ENCODE measurements at places on chromosomes 13 and 19.

DNA sequence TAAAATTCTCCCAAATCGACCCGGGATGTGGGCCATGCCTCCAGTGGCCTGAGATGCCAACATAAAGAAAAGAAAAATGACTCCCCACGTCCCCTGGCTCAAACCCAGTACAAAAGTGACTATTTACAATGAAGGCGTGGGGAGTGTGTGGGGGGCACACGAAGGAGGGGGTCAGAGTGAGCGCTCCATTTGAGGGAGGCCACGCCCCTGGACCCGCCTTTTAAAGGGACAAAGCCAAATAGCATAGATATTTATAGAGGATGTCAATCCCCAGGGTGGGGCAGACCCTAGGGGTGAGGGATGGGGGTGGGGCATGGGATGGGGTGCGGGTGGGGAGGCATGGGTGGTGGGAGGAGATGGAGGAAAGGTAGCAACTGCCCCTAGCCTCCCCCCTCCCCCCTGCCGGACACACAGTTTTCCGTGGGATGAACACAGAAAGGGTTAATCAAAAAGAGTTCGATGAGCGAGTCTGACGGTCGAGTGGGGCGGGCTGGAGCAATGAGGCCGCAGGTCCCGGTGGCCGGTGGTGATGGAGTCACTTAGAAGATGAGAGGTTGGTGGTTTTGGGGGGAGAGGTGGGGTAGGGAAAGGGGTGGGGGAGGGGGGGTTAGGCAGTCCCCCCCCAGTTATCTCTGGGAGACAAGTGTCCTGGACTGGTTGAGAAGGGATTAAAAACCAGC, 20.1 kb upstream of the NANOS2 start:
- DNase-seq, result no peak

DNA sequence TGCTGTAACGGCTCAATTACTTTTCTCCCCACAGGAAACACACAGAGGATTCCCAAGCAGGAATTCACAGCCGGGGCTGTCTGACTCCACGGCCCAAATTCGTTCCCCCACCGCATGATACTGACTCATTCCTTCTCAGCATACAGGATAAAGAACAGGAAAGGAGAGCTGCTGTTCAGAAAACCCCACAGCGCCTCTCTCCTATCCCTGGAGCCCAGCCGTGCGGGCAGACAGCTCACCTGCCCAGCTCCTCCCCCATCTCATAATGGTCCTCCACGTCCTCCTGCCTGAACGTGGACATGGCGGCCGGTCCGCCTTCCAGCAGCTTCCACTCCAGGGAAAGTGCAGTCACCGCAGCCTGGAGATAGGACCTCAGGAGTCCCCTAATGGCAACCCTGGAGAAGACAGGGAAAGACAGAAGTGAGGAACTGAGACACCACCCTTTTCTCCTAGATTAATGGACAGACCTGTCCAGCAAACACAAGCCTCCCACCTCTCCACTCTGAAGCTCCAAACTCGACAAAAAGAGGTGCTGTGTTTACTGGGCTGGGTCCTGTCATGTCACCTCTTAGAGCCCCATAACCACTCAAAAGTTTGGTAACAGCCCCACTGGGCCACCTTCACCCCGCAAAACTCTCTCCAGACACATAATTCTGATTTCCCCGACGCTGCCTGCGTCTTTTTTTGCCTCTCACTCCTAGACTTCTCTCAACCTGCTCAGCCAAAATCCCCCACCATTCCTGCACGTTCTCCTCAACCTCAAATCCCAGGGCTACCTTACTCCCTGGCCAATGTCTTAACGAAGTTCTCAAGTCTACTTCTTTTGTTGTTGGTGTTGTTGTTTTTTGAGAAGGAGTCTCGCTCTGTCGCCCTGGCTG, 1.2 kb downstream of the DAPK3 start:
- DNase-seq, result no peak

DNA sequence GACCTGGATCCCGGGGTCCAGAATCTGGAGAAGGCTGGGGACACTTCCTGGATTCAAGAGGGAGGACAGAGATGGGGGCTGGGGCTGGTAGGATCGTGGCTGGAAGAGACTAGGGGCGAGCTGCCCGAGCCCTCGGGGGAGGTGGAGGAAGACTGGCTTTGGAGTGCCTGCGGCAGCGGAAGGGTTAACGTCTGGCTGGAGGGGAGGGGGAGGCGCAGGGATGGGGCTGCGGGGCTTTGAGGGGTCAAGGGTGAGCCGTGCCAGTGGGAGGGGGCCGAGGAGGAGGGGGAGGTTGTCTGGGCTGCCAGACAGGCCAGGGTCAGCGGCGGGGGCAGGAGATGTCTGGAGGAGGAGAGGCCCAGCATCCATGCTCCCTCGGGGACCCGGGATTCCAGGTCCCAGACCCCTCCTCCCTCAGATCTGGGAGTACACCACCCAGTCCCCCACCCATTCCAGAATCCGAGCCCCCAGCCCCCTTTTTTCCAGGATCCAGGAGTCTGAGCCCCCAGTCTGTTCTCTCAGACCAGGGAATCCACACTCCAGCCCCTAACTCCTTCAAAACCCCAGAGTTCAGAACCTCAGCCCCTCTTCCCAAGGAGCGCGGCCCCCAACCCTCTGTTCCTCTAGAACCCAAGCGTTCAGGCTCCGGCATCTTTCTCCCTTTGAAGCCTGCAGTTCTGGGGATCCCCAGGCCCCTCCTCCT, 3.2 kb upstream of the SPACA6 start:
- DNase-seq, result no peak

DNA sequence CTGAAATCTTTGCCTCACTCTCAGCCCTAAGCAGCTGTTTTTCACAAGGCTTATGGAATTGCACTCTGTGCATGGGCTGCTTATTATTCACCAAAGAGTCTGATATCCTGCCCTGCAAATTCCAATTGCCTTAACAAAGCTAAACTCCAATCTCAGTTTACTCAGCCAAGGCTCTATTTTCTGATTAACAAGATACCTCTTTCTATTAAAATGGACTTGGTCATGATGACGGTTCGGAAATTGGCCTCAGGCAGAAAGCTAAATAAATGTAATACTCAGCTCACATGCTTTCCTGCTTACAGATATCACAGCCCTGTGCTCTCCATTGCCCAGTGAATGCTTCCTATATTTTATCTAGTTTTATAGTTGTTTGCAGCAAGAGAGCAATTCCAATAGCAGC, 1270.8 kb downstream of the PCDH9 start:
- no peak for DNase-seq

- DNase-seq, result no peak
These were observed 21.0 kb downstream of the COMP start for GRCh38 chr19:18769989-18770528.

DNA sequence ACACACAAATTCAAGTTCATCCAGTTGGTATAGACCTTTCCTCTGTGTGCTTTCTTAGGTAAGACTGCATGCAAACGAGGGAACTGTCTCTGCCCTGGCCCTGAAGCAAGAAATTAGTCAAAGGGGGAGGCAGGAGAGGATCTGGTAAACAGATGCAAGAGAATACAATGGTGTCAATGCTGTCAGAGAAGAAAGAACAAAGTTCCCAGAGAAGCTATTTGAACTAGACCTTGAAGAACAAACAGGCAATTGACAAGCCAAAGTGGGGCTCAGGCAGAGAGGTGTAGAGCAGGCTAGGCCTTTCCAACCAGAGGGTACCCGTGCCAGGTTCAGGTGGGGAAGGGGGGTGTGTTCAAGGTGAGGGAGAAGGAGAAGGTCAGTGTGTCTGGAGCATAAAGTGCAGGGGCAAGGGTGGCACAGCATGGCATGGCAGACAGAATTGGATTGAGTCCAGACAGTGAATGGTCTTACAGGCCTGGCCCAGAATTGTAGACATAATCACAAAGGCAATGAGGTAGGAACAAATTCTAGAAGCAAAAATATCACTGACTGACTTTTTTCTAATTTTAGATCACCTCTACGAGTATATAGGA, 95.0 kb upstream of the STARD13 start:
- DNase-seq, result no peak

- peak; percentile 72 for DNase-seq
These were observed 2.1 kb upstream of the FBXO17 start for GRCh38 chr19:38977445-38978325.

GRCh38 chr13:20400774-20401173, 124.9 kb downstream of the CRYL1 start:
- no peak for DNase-seq

- no peak for DNase-seq
These were observed 254.7 kb upstream of the SGCG start for GRCh38 chr13:22925881-22926747.

DNA sequence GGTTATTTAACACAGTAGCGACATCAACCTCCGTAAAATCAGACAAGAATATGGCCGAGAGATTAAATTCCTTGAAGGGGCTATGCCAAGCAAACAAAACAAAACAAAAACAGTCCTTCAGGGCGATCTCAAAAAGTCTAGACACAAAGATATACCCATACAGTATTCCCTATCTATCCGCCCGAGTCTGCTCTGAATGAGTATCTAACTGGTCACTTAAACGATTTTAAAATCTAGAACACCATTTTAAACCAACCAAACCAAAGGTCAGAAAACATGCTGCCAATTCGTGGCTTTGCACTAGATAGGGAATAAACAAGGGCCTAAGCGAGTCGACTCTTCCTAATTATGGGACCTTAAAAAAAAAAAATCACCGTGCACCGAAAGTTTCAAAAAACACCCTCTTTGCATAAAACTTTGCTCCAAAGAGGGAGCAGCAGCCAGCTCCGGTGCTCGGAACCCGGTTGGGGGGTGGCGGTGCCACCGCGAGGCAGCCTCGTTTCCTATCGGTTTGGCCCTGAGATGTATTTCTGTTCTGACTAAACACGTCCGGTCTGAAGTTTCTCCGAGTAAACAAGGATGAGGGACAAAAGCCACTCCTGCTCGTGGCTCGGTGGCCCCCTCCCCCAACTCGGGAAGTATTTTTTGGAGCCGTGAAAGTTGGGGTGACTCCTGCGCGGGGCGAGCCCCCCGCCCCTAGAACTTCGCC, 1.8 kb downstream of the HMGB1 start:
- peak; percentile 89 for DNase-seq

GRCh38 chr19:53880711-53881481, 1.1 kb upstream of the PRKCG start:
- DNase-seq, result no peak

GRCh38 chr13:103403148-103403740, 337.0 kb upstream of the SLC10A2 start:
- DNase-seq, result no peak

DNA sequence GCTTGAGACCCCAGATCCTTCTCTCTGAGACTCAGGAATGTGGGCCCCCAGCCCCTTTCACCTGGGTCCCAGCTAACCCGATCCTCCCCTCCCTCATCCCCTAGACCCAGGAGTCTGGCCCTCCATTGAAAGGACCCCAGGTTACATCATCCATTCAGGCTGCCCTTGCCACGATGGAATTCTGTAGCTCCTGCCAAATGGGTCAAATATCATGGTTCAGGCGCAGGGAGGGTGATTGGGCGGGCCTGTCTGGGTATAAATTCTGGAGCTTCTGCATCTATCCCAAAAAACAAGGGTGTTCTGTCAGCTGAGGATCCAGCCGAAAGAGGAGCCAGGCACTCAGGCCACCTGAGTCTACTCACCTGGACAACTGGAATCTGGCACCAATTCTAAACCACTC, 463 bp downstream of the FGF21 start:
- DNase-seq, result no peak

GRCh38 chr19:4986471-4986891, 17.6 kb downstream of the KDM4B start:
- no peak for DNase-seq

GRCh38 chr13:89375839-89376238, 1704.7 kb downstream of the SLITRK5 start:
- DNase-seq, result no peak

GRCh38 chr19:49110567-49110966, 3.6 kb upstream of the LIN7B start:
- no peak for DNase-seq

DNA sequence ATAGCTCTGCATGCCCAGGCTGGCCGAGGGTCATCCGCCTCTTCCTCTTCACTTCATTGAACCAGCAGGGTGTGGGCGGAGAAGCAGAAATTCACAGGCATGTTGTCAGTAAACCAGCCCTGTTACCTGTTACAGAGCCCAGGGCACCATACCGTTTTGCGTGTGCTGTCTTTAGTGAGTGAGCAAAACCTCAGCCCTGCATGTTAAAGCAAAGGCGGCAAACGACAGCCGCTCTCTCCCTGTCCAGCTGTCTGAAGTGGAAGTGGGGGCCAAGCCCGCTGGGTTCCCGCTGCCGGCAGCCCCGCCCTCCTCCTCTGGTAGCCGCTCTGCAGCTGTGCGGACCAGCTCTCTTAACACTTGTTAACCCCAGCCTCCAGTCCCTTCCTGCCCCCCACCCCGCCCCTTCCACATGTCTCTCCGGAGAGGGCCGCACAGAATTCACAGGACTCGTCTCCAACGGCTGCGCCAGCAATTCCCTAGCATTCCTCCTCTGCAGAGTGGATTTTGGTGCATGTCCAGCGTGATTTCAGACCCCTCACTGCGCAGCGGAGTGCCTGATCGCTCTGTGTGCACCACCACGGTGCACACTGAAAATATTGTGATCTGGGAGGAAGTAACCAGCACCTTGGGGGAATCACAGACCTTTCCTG, 12.7 kb downstream of the KLHL26 start:
- DNase-seq, result no peak

- DNase-seq, result no peak
These were observed 449.8 kb downstream of the FGF9 start for GRCh38 chr13:22120646-22121045.

- DNase-seq, result no peak
These were observed 115.6 kb downstream of the SLC7A1 start for GRCh38 chr13:29479716-29480492.

- peak; percentile 83 for DNase-seq
These were observed at the start of gene RASGRP4 for GRCh38 chr19:38425810-38426466. Gene RASGRP4, minus strand, starts transcription at chr19:38426219. Its CDS starts 128 bp downstream, at chr19:38426091.

GRCh38 chr13:112246731-112247470, 129.3 kb upstream of the SPACA7 start:
- no peak for DNase-seq

DNA sequence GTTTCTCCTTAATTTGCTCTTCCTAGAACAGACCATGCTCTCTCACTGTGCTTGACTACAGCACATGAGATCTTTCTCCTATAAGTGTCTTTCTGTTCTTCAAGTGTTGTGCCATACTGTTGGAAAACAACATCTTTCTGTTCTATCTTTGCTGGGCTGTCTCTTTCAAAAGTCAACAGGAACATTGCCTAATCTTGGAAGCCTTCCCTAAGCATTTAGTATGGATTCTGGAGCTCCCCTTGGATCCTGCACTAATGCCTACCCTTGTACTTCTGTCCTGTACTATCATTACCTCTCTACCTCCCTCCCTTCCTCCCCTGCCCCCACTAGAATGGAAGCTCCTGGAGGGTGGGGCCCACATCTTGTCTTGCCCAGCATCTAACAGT, 26.8 kb downstream of the STARD13 start:
- no peak for DNase-seq

DNA sequence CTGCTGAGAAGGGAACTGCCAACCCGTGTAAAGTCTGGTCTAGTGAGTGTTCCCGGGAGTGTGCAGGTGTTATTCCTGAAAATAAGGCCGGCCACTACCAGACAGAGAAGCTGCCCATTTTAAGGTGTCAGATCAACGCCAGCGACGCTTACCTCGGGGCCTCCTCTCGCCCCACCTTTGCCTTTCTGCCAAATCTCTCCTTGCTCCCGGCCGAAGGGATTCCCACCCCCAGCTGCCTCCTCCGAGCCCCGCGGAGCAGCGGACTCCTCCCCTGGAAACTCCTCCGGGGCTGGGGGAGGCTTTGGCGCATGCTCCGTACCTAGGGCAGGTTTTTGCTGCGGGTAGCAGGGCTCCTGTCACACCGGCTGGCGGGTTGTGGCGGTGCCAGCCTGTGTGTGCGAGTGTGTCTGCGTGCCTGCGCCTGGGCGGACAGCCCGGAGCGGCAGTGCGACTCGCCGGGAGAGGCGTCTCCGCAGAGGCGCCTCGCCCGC, at the start of gene HS6ST3:
TSS of gene HS6ST3 (plus strand) at position 359 of the 491 bp plus-strand sequence.
- no peak for DNase-seq

All from activated effector memory CD4-positive, alpha-beta T cell treated with anti-CD3 and anti-CD28 coated beads, Interleukin-2, amount 50 U/mL, for 16 hours (primary cell).